ENCODE measurements at places on chromosomes 16 and 17.

DNA sequence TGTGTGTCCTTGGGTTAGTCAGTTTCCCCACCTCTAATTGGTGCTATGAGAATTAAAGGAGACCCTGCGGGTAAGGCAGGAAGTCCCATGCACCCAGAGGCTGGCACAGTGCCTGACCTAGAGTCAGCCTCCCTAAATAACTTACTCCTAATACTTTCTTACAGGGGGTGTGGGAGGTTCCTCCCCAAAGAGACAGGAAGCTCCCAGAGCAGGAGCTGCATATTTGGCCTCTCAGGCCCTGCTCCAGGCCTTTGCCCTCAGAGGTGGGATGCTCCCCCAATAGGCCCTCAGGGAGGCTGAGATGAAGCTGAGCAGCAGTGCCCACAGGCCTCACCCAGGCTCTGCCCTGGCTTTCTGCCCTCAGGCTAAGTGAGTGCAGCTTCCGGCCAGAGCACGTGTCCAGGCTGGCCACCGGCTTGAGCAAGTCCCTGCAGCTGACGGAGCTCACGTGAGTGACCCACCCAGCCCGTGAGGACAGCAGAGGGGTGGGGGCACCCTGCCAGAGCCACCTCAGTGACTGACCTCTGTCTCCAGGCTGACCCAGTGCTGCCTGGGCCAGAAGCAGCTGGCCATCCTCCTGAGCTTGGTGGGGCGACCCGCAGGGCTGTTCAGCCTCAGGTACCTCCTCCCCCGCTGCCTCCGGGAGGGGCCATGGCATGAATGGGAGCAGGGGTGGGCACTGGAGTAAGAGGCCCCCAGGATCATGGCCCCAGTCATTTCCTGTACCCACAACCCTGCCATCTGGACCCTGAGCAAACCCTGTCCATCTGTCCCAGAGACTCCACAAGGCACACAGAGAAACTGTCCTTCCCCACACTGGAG, 31.1 kb upstream of the CPNE2 start:
- peak; percentile 47 for DNase-seq

- no peak for DNase-seq
Observed at GRCh38 chr16:85631802-85632393, 18.8 kb downstream of the GSE1 start.

GRCh38 chr17:75909812-75910274, 5.2 kb upstream of the MRPL38 start:
- no peak for DNase-seq

DNA sequence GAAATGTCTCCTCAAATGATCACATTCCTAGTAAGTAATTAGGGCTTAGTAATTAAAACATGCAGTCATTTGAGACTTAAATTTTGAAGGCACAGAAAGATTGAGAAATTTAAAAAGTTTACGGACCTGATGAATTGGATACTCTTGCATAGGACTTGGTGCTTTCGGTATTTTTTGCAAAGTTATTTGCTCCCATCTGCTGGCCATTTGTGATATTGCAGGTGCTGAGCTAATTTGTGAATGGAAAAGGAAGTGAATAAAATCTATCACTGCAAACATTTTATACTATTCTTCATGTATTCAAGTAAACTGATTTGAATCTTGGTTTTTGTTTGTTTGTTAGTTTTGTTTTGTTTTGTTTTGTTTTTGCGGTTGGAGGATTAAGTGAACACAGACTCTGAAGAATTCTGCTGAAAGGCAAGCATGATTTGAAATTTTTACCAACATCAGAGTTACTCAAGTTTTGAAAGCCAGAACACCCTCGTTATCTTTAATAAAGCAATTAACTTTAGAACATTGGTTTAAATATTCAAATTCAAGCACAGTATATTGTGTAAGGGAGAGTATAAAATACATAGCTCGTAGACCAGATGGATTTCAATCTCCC, 689.5 kb upstream of the RBFOX1 start:
- DNase-seq = peak; percentile 23

DNA sequence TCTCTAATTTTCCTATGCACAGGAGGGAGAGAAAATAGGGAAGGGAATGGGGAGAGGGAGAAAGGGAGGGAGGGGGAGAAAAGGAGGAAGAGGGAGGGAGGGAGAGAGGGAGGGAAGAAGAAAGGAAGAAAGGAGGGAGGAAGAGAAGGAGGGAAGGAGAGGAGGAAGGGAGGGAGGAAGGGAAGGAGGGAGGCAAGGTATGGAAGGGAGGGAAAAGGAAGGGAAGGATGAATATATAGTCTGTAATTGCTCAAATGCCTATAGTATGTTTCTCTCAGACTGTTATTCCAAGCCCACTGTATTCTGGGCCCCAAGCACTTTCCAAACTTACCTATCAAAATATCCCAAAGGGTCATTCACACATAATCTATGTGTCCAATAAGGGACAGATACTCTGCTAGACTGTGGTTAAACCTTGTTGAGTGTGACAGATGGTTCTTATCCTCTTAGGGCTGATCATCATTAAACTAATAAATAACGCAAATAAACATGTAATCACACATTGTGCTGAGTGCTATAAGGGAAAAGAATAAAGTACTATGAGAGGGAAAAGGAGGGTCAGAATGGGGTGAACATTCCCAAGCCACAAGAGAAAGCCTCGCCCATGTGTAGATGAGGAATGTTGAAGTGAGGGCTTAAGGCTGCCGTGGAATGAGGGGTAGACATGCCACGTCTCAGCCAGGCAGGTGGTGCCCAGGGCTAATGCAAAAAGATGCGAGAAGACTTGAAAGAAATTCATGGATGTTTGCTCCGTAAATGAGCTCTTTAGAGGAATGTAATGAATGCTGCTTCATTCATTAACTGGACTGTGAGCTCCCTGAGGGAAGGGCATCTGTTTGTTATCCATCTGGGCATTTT, 30.6 kb downstream of the ASIC2 start:
- no peak for DNase-seq

DNA sequence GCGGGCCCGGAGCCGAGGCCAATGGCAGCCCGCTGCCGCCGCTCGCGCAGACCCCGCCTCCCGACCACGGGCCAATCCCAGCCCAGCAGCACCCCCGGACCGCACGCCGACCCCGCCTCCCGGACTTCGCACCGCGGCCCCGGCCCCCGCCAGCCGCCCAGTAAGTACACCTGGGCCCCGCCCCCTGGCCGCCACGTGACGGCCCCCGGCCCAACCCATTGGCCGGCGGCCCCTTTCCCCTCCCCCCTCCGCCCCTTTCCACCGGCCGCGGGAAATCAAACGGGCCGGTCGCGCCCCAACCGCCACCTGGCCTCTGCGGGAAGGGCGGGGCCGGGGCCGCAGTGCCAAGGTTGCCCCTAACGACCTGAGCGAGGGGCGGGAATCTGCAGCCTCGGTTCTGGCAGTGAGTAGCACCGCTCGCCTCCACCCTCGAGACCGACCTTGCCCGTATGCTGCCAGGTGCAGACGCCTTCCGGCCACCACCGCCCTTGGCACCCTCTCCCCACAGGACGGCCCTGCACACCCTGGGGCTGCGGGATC, at the start of gene YBX2:
TSS of gene YBX2 (minus strand) at position 26 of the 540 bp plus-strand sequence. CDS start 139 bp downstream, outside the sequence.
- no peak for DNase-seq

- DNase-seq = no peak
Observed at GRCh38 chr16:85574672-85575475, 38.2 kb upstream of the GSE1 start.

DNA sequence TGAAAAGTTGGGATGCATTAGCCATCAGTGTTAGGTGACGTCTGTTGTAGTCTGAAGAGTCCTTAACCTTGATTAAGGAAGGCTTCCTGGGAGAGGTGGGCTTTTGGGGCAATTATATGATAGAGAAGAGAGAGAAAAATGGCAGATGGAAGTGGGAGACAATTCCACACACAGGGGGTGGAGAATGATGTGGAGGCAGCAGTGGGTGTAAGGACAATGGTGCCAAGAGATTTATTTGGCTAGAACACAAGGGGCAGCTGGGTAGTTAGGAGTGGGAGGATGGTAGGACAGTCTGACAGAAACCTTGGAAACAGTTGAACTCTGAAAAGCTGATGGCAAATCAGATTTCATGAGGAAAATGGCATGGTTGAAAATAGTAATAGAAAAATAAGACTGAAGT, 10.7 kb upstream of the DUSP14 start:
- no peak for DNase-seq

DNA sequence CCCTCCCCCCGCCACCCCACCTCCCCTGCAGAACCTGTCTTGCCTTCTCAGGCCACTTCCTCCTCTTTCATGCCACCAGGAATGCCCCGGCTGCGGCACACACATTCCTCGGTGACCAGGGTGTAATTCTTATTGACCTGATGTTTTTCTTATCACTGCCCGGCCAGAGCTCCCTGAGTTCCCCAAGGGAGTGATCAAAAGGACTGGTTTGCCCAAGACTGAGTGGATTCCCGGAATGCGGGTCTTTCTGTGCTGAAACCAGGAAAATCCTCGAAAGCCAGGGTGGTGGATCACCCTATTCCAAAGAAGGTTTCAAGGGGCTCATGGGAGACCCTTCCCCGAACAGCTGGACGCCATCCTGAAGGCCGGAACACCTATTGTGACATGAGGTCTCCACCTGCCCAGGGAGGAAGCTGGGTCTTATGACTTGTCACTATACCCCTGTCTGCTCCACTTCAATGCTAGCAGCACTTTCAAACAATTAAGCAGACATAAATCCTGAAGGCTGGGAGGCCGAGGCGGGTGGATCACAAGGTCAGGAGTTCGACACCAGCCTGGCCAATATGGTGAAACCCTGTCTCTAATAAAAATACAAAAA, 53.0 kb upstream of the RPL38 start:
- no peak for DNase-seq

- DNase-seq = no peak
Observed at GRCh38 chr16:74019612-74020011, 277.0 kb upstream of the PSMD7 start.

DNA sequence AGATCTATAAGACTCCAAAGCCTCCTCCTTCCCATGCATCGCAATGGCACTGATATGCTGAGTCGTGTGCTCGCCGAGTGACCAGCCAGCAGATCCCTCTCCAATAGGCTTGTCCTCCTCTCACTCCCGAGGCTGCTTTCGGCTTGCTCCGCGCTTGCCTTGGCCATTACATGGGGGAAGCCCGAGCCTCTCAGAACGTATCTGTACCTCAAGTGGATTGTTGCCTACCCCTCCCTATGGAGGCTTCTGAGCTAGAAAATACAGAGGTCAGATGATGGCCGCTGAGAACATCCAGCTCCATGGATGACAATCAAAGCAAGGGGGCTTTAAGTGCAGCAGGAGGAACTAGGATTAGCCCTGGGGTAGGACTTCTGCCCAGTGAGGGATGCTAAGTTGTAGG, 7.7 kb upstream of the NLRP1 start:
- DNase-seq = no peak

- no peak for DNase-seq
Observed at GRCh38 chr16:49598383-49599170, 225.0 kb downstream of the C16orf78 start.

- no peak for DNase-seq
Observed at GRCh38 chr17:63961355-63962212, 11.1 kb downstream of the SCN4A start.

- DNase-seq = no peak
Observed at GRCh38 chr16:53775106-53775820, 71.3 kb downstream of the FTO start.

GRCh38 chr17:49820773-49821172, 27.1 kb downstream of the TAC4 start:
- DNase-seq = no peak

- no peak for DNase-seq
Observed at GRCh38 chr17:13825526-13826040, 223.9 kb upstream of the HS3ST3A1 start.

DNA sequence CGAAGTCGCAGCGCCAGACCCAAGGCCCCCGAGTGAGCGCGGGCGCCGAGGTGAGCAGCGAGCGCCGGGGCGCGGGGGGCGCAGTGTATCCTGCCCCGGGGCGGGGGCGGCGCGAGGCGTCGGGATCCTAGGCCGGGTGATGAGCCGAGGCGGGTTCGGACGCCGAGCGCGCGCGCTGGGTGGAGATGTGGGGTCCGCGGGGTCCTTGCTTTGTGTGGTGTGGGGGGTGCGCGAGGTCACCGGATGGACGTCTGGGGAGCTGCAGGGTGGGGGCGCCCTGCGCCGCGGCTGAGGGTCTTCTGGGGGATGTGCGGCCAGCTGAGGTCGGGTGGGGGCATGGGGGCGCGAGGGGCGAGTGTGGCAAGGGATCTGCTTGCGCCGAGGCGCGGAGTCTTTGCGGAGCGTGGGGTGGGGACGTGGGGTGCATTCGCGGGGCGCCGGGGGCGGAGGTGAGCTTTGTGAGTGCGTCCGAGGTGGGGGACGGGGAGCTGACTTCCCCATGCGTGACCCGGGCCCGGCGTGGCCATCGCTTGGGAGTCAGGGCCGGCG, 560 bp downstream of the RAI1 start:
- no peak for DNase-seq
